ENCODE measurements at places on chromosomes 1 and 21. TPM values are rescaled to one million over a fixed set of nuclear protein-coding genes. Genes with fewer than 3 reads are reported as not detected.

SPATA46 gene
- total RNA-seq = not detected

ANKRD34A gene
- under 0.01 TPM for total RNA-seq

B3GALT2 gene
- total RNA-seq = not detected

ST6GALNAC5 gene
- 10.3 TPM for total RNA-seq

MANEAL gene
- 1.6 TPM for total RNA-seq

PIGV gene
- 21.9 TPM for total RNA-seq

CD1D gene
- total RNA-seq = 1.00 TPM

AGBL4 gene
- not detected for total RNA-seq

SLC26A9 gene
- total RNA-seq = under 0.01 TPM

LIN28A gene
- not detected for total RNA-seq

MPL gene
- not detected for total RNA-seq

SELP gene
- total RNA-seq = not detected

GFI1 gene
- under 0.01 TPM for total RNA-seq

INSRR gene
- total RNA-seq = not detected

GBP5 gene
- 1.1 TPM for total RNA-seq

DNAJC6 gene
- 3.8 TPM for total RNA-seq

TDRD5 gene
- under 0.01 TPM for total RNA-seq

SEMA4A gene
- 3.8 TPM for total RNA-seq

ICOSLG gene
- total RNA-seq = 1.0 TPM

CELA3B gene
- total RNA-seq = not detected

MAP1LC3C gene
- total RNA-seq = not detected

REN gene
- under 0.01 TPM for total RNA-seq

KCNE1 gene
- total RNA-seq = 0.34 TPM

MARK1 gene
- total RNA-seq = 10.3 TPM

LEFTY1 gene
- total RNA-seq = not detected

LCE6A gene
- total RNA-seq = not detected

ILDR2 gene
- not detected for total RNA-seq

NTRK1 gene
- under 0.01 TPM for total RNA-seq

KRTAP13-2 gene
- total RNA-seq = not detected

CATSPERE gene
- total RNA-seq = 0.43 TPM

VPS72 gene
- total RNA-seq = 48.7 TPM

ALPL gene
- 0.93 TPM for total RNA-seq

DESI2 gene
- 88.2 TPM for total RNA-seq

TNFRSF1B gene
- 0.07 TPM for total RNA-seq

PKNOX1 gene
- 9.6 TPM for total RNA-seq
